ENCODE measurements at places on chromosomes 6 and 20.

DNA sequence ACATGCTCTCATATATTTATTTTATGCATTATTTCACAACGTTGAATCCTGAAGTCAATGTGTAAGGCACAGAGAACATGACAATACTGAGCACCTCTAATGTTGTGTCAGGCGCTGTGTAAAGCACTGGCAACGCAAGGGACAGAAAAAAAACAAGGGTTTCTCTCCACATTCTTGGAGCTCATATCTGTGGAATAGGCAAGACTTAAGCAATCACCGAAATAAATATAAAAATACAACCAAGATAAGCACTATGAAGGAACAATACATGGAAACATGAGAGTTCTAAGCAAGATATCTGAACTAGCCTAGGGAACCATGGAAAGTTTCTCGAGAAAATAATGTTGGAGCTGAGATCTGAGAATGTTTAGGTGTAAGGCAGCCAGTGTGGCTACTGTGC is 1.7 kb upstream of the DST start:
- no peak for DNase-seq

GRCh38 chr6:10861086-10861485 is 20.8 kb downstream of the GCM2 start:
- no peak for DNase-seq

DNA sequence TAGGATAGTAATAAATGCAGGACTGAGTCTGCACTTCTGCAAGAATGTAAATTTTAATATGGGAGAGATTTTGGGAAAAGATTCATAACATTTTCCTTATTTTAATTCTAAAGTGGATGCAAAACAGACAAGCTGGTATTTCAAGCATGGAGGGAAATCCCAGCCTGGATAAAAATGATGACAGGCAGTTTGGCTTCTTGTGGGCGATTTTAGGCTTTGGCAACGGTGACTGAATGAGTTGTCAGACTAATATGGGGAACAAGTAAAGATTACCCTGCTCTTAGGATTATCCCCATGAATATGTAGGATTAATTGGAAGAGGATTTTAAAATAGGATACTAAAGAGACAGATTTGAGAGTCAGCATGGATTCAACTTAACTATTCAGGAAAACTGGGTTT is 21.0 kb downstream of the OGFRL1 start:
- no peak for DNase-seq

DNA sequence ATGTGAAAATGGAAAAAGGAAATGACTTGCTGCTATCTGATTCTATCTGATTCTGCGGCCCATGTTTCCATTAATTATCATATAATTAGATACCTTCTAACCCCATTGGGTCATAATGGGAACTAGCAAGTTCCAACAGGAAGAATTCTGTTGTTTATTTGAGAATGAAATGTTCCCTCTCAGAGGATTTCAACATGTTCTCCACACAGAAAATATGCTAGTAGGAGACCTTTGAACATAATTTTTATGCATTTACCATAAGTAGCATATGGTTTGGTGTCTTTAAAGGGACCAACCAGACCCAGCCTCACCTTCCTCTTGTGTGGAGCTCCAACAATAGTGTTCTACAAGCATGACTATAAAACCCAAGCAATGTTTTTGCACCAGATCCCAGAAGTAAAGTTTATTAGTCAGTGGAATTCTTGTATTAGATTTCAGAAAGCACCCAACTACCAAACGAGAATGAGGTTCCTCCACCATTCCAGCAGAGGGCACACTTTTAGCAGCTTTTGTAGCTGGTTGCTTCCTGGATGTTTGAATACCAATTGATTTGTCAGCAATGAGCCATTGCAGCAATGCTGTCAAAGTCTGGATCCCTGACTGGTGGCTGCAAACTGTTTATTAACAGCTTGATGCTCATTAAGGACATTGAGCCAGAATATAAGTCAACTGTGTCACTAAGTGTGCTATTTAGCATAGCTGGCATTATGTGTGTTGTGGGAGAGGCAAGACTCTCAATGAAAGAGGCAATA is 143.6 kb upstream of the GJE1 start:
- no peak for DNase-seq

- DNase-seq, result no peak
Measured at GRCh38 chr6:142926494-142927270, 18.3 kb downstream of the HIVEP2 start.

DNA sequence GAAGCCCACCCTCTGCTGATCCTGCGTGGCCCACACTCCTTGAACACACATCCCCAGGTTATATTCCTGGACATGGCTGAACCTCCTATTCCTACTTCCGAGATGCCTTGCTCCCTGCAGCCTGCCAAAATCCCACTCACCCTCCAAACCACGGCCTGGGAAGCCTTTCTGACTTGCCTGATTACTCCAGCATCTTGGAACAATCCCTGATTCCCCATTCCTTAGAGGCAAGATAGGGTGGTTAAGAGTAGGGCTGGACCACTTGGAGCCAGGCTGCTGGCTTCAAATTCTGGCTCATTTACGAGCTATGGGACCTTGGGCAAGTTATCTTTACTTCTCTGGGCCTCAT is 45.9 kb upstream of the CDH22 start:
- DNase-seq, result no peak

GRCh38 chr6:130394246-130394645 is 28.4 kb downstream of the TMEM200A start:
- no peak for DNase-seq

- DNase-seq, result no peak
Measured at GRCh38 chr6:162940426-162940825, 212.7 kb downstream of the PACRG start.

- no peak for DNase-seq
Measured at GRCh38 chr6:3278691-3279090, 19.9 kb downstream of the PSMG4 start.

DNA sequence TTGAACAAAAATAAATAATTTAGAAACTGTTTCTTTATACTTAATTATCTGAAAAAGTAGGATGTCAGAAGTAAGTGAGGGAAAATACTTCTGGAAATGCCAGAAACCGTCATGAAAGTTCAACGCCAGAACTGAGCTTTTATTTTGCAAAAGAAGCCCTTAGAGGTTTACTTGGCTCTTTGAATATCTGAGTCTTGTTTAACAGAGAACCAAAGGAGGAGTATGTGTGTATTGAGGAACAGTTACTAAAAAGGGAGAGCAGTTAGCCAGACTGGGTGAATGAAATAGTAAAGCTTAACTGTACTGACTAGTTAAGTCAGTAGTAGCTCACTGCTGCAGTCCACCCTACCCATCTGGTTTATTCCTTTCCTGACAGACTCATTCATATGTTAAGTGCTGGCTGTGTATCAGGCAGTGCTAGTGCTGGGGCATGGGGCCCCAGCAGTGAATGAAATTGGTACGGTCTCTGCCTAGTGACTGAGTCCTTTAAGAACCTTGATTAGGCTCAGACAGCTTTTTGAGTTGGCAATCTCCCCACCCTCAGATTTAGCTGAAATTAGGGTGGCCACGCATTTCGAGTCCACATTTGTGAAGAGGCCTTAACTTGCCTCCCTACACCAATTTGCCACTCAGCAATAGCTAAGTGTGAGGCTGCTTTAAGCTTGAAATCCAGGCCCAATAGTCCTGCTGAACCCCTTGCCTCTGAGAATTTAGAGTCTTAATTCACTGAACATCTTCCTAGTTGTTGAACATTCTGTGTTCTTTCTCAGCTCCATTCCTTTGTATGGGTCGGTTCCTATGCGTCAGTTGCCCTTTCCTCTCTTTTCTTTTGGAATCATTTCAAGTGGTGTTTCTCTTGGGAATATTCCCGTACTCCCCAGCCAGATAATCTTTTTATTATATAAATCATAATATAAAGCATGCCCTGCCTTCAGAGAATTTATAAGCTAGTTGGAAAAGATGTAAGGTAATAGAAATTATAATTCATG is 20.2 kb downstream of the MAP3K4 start:
- DNase-seq, result no peak

DNA sequence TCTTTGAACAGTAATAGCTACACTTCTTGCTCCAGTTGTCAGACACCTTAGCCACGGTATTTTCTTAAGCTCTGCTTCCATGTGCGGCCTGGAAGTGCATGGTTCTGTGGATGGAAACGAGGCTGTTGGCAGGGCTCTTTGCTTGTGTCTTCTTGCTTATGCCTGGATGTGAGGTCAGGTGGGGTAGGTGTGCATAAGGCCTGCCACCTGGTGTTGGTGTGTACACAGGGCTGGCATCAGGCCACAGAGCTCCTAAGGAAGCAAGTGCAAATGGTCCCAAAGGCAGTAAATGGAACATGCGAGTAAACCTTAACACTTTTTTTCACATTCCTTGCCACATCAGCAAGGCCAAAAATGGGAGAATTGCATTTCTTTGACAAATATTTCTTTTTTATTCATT is 158.1 kb upstream of the GMDS start:
- no peak for DNase-seq

- DNase-seq, result no peak
Measured at GRCh38 chr20:52448513-52449232, 257.1 kb upstream of the ZFP64 start.

DNA sequence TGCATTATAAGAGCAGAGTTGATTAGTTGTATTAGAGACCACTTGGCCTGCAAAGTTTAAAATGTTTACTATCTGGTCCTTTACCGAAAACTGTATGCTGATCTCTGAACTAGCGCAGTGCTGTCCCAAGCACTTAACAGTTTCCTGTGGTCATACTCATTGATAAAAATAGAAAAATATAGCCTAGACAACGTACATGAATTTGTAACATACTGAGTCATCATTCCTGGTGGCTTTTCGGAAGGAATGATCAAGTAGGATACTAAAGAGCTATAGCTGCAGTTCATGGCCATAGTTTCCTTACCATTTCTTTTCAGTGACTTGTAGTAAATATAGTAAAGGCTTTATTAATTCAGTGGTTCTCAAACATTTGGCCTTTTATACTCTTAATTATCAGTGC is 18.4 kb downstream of the TTK start:
- no peak for DNase-seq
